ENCODE measurements at places on chromosomes 5 and 9.

- no peak for DNase-seq
These were observed 270.2 kb downstream of the TMEM167A start for GRCh38 chr5:82807021-82807420.

GRCh38 chr5:42598311-42598710 lies 158.3 kb upstream of the CCDC152 start:
- DNase-seq = no peak

DNA sequence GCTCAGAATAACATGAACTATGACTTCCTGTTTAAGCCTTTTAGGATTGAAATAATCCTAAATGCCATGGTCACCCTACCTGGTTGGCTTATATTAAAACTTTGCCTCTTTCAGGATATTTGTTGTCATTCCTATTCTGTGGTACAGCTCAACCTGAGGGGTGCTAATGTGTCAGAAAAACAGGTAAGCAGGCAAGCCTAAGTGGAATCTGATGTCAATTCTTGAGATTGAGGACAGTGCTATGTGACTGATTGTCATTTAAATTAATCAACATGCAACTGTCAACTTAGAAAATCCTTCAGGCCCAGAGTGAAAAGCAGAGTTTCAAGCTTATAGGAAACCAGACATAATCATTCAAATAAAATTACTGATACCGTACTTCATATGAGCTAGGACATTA lies 2.6 kb upstream of the RORB start:
- DNase-seq = no peak

DNA sequence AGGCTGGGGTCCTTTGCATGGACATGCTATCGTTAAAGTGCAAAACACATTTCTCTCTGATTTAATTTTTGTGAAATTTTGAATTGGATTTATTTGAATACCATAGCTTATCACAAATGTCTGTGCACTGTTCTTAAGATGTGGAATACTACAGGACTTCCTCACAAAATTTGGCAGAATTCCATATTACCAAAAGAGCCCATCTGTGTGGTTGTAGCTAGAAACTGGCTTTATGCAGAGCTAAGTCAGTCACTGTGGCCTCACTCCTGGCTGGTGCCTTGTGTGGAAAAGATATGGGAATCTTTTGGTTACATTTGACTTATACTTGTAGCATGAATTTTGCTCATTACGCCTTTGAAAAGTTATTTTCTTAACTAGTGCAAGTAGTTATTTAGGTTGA lies 35.5 kb downstream of the ACO1 start:
- DNase-seq = no peak

DNA sequence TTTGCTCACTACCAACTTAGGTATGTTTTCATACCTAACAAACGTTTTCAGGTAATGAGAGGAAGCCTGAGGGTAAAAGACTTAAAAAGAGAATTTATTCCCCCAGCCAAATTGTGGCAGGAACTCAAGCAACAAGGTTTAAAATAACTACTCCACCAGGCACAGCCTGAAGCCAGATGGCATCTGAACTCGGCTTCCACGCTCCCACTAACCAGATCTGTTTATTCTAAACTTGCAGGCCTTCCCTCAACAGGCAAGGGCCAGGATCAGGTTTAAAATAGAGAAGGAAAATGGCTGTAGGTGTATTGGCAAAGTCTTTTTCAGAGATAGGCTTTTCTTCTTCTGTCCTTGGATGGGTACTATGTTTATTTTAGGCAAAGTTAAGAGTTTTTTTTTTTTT lies 89.4 kb downstream of the OTULIN start:
- DNase-seq = no peak

- no peak for DNase-seq
These were observed 78.2 kb downstream of the EFNA5 start for GRCh38 chr5:107592515-107592914.

GRCh38 chr9:114205171-114206015 lies 50.1 kb downstream of the COL27A1 start:
- DNase-seq = no peak

DNA sequence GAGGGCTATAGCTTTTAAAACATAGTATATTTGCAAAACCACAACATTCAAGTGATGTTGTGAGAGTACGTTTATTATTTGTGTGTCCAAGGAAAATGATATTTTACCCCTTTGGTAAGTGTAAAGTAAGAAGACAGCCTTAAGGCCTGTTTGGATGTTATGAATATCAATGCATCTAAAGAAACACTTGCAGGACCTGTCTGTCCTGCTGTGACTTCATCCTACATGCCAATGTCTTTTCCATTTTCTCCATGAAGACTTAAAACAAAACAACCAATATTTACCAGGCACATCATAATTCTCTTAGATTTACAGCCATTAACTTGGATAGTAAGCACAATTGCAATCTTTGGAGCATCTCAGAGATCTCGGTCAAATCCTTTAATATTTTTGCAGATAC lies 29.0 kb downstream of the PRLR start:
- no peak for DNase-seq

DNA sequence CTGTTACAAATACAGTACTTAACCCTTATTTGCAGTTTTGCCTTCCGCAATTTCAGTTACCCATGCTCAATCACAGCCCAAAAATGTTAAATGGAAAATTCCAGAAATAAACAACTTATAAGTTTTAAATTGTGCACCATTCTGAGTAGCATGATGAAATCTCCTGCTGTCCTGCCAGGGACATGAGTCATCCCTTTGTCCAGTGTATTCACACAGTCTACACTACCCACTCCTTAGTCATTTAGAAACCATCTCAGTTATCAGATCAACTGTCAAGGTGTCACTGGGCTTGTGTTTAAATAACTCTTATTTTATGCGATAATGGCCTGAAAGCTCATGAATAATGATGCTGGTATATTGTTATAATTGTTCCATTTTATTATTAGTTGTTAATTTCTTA lies 95.8 kb downstream of the PLCXD3 start:
- DNase-seq = no peak

- DNase-seq = no peak
These were observed 437.4 kb downstream of the ARHGEF28 start for GRCh38 chr5:74063346-74063745.

DNA sequence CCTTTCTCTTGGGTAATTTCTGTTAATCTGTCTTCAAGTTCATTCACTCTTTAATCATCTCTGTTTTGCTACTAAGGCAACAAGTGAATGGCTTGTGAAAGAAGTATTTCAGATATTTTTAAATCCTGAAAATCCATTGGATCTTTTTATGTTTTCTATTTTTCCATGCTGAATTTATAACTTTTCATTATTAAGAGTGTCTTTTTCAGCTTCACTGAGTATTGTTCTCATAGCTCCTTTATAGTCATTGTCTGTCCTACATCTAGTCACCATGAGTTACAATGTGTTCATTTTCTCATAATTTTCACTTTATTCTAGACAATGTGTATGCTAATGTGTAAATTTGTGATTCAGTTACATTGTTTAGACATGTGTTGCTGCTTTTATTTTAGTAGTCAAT lies 556.4 kb downstream of the TUSC1 start:
- no peak for DNase-seq

GRCh38 chr5:76724871-76725270 lies 8.9 kb downstream of the F2R start:
- no peak for DNase-seq

DNA sequence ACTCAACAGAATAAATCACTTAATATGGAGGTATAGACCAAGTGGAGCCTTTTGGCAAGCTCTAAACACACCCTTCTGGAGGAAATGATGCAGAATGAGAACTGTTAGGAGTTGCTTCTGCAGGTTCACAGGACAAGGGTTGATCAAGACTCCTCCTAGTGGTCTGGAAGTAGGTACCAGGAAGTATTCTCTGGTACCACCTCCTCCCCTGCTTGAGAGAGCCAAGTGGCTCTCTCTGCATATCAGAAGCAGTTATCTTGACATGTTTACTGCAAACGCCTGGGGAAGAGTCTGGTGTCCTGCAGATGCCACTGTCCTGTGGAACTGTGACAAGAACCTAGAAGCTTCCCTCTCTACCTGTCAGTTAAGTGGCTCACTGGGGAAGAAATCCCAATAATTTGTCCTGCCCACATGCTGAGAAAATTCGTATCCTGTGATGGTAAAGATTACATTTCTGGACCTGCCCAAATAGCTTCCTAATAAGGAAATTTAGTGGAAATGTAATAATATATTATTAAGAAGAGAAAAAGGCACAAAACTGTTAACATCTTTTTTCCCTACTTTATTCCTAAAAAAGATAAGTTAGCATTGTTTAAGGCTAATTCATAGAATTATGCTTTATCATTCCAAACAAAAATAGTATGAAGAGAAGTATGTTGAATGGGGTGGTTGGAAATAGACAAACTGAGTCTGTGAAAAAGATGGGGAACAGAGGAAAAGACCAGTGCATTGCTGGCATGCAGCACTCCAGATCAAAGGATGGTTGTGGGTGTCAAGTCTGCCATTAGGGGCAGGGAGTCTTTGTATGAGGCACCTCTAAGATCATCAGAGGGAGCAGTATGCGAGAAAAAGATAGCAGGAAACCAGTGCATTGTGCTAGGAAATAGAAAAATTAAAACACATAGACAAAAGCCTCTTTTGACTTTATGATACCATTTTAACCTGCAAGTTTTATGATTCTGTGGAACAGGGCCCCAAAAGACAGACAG lies 118.8 kb downstream of the CDC42SE2 start:
- DNase-seq = no peak

DNA sequence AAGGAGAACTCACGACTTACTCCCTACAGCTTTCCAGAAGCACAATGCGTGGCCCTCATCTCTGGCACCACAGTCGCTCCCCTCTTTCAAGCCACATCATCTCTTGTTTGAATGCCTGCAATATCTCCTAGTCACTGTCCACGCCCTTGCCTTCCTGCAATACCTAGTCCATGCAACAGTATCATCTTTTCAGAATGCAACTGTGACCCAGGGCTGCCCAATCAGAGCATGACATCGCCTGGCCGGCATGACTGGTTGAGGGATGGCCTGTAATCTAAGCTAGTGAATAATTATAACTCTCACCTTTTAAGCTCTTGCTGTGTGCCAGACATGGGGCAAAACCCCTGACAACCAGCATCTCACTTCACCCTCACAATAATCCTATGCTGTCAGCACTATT lies 52.5 kb upstream of the CPEB4 start:
- no peak for DNase-seq

- no peak for DNase-seq
These were observed 7.7 kb downstream of the ASPN start for GRCh38 chr9:92474587-92474986.

DNA sequence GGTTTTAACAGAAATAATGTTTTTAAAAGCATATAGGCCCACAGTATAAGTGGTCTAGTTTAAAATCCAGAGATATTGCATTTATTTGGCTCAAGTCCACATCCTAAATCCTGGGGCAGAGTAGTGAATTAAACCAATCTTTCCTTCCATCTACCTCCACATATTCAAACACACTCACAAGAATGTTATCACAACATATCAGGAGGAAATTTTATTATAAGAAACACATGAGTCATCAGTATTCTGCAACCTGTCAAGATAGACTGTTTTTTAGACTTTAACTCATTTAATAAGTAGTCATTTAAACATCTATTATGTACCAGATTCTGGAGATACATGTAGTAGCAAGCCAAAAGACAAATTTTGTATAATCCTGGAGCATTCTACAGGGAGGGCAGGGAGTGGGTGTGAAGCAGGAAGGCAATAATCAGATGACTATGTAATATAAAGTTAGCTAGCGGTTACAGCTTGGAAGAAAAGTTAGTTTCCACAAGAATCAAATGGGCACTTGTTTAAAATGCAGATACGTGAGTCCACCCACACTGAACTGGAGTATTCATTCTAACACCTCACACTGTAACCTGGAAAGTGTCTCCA lies 187.3 kb upstream of the PIK3R1 start:
- DNase-seq = no peak

DNA sequence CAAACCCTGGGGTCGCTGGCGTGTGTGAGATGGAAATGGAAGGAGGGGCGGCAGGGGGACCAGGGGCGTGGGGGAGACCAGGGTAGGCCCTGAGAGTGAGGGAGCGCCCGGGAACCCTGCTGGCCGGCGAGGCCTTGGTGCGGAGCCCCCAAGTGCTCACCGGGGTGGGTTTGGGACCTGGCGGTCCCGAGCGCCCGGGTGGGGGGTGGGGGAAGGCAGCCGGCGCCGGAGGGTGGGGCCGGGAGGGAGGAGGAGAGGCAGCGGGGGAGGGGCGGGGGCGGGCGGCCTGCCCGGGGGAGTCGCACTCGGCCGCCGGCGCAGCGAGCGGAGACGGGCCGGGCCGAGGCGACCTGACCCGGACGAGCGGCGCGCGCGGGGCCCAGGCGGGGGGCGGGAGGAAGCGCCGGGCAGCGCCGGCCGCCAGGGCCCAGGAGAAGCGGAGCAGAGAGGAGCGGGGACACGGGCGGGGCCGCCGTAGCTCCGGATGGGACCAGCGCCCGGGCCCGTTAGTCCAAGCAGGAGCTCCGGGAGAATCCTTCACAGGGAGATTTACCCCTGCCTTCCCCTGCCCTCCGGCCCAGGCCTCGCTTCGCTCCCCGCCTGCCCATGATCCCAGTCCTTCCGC lies at the start of gene NPR2:
Gene NPR2 (plus strand): TSS at position 295 of the 625 bp plus-strand sequence. CDS start 818 bp downstream, outside the sequence.
- no peak for DNase-seq

GRCh38 chr9:35904338-35904737 lies 1.7 kb upstream of the HRCT1 start:
- DNase-seq = no peak

DNA sequence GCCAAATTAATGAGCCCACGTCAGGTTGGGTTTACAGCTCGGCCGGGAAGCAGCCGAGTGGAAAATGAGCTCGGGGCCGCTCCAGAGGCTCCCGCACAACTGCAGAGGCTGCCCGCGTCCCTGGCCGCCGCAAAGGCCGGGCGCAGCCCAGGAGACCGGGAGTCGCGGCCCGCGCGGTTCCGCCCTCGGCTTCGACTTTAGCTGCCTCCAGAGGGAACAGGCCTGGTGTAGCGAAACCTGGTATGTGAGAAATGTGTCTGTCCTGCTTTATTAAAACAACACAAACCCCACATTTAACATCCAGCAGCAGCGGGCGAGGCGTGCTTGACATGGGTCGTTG lies 66.2 kb downstream of the FOXD1 start:
- DNase-seq = no peak

DNA sequence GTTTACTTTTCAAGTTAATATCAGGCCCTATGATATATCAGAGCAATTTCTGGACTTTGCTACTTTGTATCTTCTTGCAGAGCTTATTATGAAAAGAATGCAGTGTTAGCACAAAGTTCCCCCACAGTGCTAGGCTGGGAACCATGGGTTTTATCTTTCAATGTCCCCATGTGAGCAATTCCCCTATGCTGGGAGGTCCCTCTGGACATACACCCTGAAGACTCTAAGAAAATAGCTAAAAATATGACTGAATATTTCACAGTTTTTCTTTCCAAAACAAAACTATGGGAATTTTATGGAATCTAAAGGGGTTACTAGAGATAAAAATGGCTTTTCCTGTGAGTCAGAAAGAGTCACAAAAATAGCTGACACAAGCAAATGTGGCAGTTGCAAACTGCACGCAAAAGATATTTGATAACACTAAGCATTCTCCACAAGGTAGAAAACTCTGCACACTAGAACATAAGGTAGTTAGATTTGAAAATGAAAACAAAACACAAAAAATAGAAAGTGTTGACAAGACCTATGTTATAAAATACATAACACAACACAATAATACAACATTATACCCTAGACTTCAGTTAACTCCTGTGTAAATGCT lies 487.5 kb upstream of the GRIN3A start:
- DNase-seq = no peak

All from NCI-H510A (cell line).